Heart right ventricle (tissue), 16 donors: ENCODE measurements at places on chromosomes 3 and 15. TPM values are rescaled to one million over a fixed set of nuclear protein-coding genes. Genes with fewer than 3 reads are reported as not detected.

DNA sequence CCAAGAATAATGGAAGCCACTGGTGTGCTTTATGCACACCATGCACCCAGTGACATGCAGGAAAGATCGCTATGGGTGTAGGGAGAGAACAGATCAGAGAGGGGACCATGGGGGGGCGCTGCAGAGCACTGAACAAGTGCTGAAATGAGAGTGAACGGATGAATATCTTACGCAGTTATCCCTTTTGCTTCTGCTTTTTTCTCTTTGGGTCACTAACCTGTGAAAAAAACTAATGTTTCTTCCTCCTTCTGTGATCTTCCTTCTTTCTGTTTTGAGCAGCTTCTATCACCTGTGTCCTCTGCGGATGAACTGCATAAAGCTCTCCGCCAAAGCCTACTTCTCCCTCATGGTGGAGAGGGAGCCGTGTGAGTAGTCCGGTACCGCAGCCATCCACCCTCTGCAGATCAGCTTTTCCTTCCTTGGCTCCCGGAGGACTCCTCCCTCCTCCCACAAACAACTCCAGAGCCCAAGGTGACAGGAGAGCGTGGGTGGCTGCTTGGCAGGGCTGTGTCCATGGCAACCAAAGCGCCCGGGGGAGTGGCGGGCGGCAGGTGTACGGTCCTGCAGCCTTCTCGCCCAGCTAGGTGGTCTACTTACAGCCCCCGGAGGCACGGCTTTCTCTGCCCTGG, 106.2 kb downstream of the DGKG start:
- no peak overlapping the region for H3K4me3 ChIP-seq
- H3K4me1 ChIP-seq: no peaks in the 10 kb centered on the region
- H3K27ac ChIP-seq: no peak overlapping the region
- no peaks in the 10 kb centered on the region for H3K27me3 ChIP-seq
- DNase-seq: no peak
- no peaks in the 10 kb centered on the region for H3K36me3 ChIP-seq

DNA sequence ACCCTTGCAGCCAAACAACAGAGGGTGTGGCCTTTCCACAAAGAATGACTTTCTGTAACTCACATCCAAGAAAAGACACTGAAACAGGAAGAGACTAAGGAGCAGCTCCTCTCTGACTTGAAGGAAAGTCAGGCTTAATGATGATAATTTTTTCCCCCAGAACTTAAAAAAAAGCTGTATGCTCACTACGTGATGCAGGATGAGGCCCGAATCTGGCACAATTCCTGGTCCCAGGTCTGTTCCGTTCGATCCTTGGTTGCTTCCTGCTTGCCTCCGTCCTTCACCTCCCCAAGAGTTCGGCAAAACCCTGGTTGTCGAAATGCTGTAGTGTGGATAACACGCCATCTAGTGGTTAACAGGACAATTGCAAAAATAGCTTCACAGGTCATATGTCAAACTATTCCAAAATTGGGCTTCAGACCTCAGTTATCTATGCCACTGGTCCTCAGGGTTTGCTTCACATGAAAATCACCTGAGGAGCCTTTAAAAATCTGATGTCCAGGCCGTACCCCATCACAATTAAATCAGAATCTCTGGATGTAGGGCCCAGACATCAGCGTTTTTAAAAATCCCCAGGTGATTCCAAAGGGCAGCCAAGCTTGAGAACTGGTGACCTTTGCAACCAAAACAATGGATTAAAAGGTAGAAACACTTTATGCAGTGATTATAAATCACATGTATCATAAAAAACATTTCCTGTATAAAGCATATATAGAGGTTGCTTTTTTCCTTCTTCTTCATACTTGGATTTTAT, 28.1 kb upstream of the SYNM start:
- H3K27ac ChIP-seq: no peak overlapping the region
- no peaks in the 10 kb centered on the region for H3K4me1 ChIP-seq
- H3K36me3 ChIP-seq: no peaks in the 10 kb centered on the region
- no peaks in the 10 kb centered on the region for H3K27me3 ChIP-seq
- no peak for DNase-seq

- H3K36me3 ChIP-seq: no peaks in the 10 kb centered on the region
- H3K4me1 ChIP-seq: no peaks in the 10 kb centered on the region
- H3K4me3 ChIP-seq: no peak overlapping the region
Observed at GRCh38 chr15:60086681-60087429, 82.7 kb downstream of the FOXB1 start.

DNA sequence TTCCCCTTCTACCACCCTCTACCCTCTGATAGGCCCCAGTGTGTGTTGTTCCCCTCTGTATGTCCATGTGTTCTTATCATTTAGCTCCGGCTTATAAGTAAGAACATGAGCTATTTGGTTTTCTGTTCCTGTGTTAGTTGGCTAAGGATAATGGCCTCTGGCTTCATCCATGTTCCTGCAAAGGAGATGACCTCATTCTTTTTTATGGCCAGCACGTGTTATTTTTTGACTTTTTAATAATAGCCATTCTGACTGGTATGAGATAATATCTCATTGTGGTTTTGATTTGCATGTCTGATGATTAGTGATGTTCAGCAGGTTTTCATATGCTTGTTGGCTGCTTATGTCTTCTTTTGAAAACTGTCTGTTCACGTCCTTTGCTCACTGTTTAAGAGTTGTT, 63.1 kb upstream of the NPHP3 start:
- H3K27ac ChIP-seq: peak overlapping the region; percentile 12
- no peak for DNase-seq
- peaks cover 12% of the 10 kb centered on the region for H3K4me1 ChIP-seq
- H3K36me3 ChIP-seq: no peaks in the 10 kb centered on the region
- no peaks in the 10 kb centered on the region for H3K27me3 ChIP-seq

DNA sequence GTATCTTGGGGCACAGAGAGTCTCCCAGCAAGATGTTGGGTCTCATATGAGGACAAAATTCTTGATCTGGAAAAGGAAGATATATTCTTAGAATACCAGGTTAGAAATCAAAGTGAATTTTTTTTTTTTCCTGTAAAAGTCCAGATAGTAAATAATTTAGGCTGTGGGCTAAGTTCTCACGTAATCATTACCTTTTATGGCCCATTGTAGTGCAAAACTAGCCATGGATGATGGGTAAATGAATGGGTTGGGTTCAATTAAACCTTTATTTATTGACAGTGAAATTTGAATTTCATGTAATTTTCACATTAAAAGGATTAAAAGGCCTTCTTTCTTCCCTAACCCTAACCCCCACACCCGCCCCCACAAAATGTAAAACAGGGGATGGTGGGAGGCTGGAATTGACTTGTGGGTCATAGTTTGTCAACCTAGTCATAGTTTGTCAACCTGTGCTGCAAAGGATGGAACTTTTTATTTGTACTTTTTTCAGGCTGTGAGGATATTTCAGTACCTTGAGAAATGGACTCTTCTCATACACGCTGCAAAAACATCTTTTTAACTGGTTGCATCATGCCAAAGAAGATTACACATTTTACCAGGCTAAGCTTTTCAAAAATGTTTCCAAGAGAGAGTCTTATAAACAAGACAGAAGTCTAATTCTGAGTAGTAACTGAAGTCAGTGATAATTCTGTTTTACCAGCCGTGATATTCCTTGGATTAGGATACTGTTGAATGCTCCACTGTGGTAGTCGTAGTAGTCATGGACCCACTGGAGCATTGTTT, 138.8 kb downstream of the AKAP13 start:
- DNase-seq: no peak
- peaks cover 13% of the 10 kb centered on the region for H3K36me3 ChIP-seq
- H3K27ac ChIP-seq: no peak overlapping the region
- peaks cover 60% of the 10 kb centered on the region for H3K4me1 ChIP-seq
- no peak overlapping the region for H3K4me3 ChIP-seq
- no peaks in the 10 kb centered on the region for H3K27me3 ChIP-seq

- no peaks in the 10 kb centered on the region for H3K4me1 ChIP-seq
- H3K27ac ChIP-seq: no peak overlapping the region
- H3K36me3 ChIP-seq: no peaks in the 10 kb centered on the region
- no peak overlapping the region for H3K4me3 ChIP-seq
Observed at GRCh38 chr3:52171514-52172261, 17.5 kb upstream of the POC1A start.

DNA sequence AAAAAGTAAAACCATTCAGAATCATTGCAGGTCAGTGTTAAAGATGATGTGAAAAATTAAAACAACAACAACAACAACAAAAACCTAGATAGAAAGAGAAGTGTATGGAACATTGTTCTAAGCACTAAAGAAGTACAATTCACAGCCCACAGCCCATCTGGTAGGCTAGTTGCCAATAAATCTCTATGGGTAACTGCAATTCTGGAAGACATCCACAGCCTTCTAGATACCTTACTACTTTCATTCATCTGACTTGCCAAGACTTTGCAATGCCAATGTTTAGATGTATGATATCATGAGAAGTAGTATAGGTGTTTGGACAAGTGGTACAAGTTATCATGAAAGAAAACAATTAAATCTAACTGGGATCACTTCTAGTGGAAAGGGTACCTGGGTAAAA, 198.6 kb downstream of the VGLL3 start:
- H3K4me1 ChIP-seq: no peaks in the 10 kb centered on the region
- H3K27me3 ChIP-seq: no peaks in the 10 kb centered on the region
- H3K27ac ChIP-seq: no peak overlapping the region
- no peak overlapping the region for H3K4me3 ChIP-seq
- no peaks in the 10 kb centered on the region for H3K36me3 ChIP-seq

GRCh38 chr3:115800489-115801075, 177.3 kb downstream of the GAP43 start:
- peaks cover 10% of the 10 kb centered on the region for H3K27me3 ChIP-seq
- H3K27ac ChIP-seq: no peak overlapping the region
- no peak for DNase-seq

DNA sequence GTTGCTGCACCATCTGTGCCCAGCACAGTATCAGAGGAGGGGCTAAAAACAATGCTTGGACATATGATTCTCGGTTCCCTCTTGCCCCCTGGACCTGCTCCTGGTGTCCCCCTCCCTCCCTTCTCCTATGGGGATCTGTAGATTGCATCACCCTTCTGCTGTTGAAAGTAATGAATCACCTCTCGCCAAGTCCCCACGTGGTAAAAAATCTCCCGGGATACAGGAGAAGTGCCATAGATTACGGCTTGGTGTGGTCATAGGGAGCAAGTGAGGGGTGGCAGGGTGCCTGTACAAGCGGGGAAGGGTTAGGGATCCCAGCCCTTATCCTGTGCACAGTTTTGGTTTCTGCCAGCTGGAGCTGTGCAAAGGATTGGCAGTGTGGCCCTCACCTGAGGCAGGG, 37.7 kb downstream of the AMOTL2 start:
- DNase-seq: no peak
- no peaks in the 10 kb centered on the region for H3K27me3 ChIP-seq
- peaks cover 32% of the 10 kb centered on the region for H3K4me1 ChIP-seq
- no peak overlapping the region for H3K27ac ChIP-seq

DNA sequence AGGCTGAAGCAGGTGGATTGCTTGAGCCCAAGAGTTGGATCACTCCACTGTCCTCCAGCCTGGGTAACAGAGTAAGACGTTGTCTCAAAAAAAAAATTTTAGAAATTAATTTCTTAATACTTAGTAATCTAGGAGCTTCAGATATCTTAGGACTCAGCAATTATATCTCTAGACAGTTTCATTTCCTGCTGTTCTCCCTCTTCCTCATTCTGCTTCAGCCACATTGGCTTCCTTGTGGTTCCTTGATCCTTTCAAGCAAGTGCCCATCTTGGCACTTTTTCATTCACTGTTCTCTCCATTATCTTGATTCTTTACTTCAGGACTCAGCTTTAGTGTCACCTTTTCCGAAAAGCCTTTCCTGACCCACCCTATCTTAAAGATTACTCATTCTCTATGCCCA, 22.5 kb downstream of the TMEM202 start:
- H3K36me3 ChIP-seq: no peaks in the 10 kb centered on the region
- no peak overlapping the region for H3K27ac ChIP-seq
- H3K4me3 ChIP-seq: no peak overlapping the region
- H3K27me3 ChIP-seq: no peaks in the 10 kb centered on the region

GRCh38 chr3:107370907-107371306, 6.3 kb upstream of the CCDC54 start:
- H3K4me1 ChIP-seq: no peaks in the 10 kb centered on the region
- no peaks in the 10 kb centered on the region for H3K36me3 ChIP-seq

- no peak for DNase-seq
- H3K27ac ChIP-seq: no peak overlapping the region
- H3K36me3 ChIP-seq: no peaks in the 10 kb centered on the region
- H3K4me3 ChIP-seq: no peak overlapping the region
- H3K27me3 ChIP-seq: no peaks in the 10 kb centered on the region
Observed at GRCh38 chr3:143060906-143061305, 58.7 kb upstream of the CHST2 start.

DNA sequence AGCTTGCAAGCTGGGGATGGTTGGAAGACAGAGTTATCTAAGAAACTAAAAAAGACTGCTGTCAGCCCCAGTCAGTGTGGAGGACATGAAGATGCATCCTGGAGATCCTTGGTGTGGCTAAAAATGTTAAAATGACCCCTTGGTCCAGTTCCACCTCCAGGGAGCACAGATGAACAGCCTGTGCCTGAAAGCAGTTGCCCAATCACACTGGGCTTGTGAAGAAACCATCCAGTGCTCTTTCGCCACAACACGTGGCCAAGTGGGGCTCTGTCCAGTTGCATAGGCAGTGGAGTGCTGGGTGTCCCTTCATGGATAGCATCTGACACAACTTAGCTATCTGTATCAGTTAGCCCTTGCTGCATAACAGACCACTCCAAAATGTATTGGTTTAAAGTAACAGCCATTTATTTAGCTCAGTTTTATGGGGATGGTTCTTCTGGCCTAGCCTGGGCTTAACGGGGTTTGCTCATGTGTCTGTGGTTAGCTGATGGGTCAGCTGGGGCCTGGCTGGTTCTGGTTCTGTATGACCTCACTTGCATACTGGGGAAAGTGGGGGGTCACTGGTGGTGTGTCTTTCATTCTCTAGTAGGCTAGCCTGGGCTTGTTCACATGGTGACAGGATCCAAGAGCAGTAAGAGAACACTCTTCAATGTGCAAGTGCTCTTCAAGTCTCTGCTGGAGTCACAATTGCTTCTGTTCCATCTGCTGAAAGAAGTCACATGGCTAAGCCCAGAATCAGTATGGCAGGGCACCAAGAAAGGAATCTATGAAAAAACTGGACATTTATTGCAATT, 226.2 kb downstream of the PDCD6IP start:
- no peaks in the 10 kb centered on the region for H3K36me3 ChIP-seq
- no peak overlapping the region for H3K4me3 ChIP-seq
- H3K4me1 ChIP-seq: no peaks in the 10 kb centered on the region
- no peaks in the 10 kb centered on the region for H3K27me3 ChIP-seq
- H3K27ac ChIP-seq: no peak overlapping the region

DNA sequence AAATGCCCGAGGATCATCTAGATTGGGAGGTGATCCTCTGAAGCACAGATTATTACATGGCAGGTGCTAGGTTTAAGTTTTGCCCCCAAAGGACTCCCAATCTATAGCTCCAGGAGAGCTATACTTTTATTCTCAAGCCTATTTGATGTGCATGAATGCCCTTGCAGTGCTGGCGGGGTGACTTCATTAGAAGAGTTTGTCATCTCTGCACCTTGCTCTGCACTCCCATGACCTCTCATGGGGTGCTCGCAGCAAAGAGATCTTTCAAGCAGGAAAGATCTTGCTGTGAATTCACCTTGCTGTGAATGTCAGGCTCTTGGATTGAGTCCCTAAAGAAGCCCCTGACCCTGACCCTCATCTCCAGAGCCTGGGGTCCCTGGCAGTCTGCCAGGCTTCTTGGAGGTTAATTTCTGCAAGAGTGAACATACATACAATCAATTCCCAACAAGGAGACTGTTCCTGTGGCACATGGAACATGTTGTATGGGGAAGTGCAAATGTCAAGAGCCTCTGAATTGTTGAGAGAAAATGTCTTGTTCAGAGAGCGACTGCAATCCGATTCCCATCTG, 45.9 kb downstream of the FAM43A start:
- no peak overlapping the region for H3K27ac ChIP-seq
- DNase-seq: no peak
- no peaks in the 10 kb centered on the region for H3K27me3 ChIP-seq
- H3K4me1 ChIP-seq: no peaks in the 10 kb centered on the region
- no peaks in the 10 kb centered on the region for H3K36me3 ChIP-seq

ATP13A5 gene
- not detected for polyA plus RNA-seq
